ENCODE measurements at places on chromosomes 4 and X.

GRCh38 chrX:152926923-152927322 is 29.1 kb downstream of the ZNF185 start:
- DNase-seq = no peak

DNA sequence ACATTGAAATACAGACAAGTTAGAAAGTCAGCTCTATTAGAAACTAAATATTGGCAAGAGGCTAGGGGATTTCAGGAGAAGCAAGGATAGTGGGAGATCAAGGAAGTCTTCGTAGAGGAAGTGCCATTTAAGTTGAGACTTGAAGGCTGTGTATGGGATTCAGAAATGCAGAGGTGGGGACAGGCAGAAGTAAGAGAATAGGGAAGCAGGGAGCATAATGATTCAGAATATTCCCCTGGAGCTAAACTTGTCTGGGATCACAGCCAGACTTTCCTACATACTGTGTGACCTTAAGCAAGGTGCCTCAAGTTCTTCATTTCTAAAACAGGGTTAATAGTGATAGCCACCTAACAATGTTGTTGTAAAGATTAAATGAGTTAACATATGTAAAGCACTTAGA is 108.8 kb downstream of the DDIT4L start:
- no peak for DNase-seq

DNA sequence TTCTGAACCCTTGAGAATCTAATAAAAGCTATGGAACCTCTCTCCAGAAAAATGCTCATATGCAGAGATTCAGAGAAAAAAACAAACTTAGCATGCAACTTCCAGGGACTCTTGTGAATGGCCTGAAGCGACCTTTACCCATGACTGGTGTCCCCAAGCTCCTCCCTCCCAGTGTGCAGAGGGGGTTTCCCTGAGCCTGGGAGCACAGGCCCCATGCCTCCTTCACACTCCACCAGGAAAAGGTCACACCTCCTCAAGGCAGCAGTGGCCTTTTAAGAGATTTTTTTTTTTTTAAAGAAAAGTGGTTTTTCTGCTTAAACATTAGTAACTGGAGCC is 13.3 kb upstream of the UBA6 start:
- DNase-seq = no peak

- no peak for DNase-seq
Observed at GRCh38 chr4:113109106-113109718, 59.8 kb downstream of the ANK2 start.

DNA sequence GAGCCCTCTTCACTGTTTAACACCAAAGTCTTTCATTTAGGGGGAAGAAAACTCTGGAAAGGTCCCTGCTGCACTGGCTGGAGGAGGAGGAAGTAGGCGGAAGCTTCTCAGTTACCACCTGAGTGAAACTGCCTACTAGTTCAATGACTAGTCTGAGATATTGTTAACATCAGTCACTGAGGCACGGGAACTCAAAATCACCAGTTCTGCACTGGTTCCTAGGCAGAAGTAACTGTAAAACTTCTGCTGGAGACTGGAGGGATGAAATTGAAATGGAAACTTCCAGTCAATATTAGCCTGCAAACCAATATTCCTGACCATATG is 178.3 kb downstream of the SNCA start:
- DNase-seq = no peak

GRCh38 chr4:90183254-90183653 is 56.1 kb downstream of the CCSER1 start:
- no peak for DNase-seq

GRCh38 chr4:174012886-174013259 is 270.6 kb downstream of the FBXO8 start:
- no peak for DNase-seq

DNA sequence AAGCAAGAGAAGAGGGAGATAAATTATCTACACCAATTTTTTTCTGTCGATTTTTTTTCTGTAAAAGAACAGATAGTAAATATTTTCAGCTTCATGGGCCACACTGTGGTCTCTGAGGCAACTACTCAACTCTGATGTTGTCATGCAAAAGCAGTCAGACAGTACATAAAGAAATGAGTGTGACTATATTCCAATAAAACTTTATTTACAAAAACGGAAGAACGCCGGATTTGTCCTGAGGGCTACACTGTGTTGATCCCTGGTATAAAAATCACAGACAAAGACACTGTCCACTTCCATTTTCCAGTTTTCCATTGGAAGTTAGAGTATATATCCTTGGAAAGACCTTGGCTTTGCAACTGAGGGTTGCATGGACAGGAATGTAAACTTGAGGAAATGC is 18.0 kb downstream of the GPR143 start:
- DNase-seq = no peak

DNA sequence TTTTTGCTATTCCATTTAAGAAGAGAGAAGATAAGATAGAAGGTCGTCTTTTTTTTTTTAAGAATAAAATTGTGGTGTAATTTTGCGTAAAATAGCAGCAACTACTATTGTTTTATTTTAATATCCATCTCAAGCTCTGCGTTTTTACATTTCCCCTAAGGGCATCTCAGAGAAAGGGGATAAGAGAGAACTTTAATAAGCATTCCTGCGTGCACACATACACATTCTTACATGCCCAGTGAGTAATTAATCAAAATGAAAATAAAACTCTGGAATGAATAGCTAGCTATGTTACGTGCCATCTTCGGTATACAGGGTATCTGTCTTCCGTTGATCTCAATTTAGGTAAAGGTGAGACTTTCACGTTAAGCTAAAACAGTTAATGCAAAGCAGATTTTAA is 200.3 kb upstream of the TENM3 start:
- no peak for DNase-seq

DNA sequence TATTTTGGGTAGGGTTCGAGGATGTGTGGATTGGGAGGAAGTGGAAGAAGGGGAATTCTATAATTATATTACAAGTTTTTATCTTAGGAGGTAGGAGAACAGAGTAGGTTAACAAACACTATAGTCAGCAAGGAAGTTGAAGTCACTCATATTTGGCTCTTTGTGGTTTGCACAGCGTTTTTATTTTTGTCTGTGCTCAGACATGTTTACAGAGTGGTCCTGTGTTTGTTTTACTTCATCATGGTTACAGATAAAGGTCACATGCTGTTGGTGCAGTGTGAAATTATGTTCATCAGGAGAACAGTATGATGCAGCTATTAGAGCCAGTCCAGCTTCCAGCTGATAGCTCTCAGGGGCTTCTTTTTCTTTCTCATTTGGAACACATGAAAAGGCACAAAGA is 299.9 kb upstream of the SFRP2 start:
- no peak for DNase-seq

DNA sequence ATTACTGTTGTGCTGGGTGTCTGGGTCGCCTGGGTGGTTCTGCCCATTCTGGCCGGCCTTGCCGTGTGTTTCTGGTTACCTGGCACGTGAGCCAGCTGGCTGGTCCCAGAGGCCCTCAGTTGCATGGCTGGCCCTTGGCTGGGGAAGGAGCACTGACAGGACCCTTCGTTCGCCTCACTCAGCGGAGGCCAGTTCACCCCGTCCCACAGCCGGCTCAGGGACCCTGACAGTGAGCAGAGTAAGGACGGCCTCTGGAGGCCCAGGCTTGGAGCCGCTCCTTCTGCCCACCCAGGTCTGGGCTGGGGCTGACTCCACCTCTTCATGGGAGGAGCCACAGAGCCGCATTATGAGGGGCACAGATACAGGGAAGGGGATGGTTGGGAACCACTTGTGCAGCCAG is 20.3 kb upstream of the HGFAC start:
- DNase-seq = no peak

DNA sequence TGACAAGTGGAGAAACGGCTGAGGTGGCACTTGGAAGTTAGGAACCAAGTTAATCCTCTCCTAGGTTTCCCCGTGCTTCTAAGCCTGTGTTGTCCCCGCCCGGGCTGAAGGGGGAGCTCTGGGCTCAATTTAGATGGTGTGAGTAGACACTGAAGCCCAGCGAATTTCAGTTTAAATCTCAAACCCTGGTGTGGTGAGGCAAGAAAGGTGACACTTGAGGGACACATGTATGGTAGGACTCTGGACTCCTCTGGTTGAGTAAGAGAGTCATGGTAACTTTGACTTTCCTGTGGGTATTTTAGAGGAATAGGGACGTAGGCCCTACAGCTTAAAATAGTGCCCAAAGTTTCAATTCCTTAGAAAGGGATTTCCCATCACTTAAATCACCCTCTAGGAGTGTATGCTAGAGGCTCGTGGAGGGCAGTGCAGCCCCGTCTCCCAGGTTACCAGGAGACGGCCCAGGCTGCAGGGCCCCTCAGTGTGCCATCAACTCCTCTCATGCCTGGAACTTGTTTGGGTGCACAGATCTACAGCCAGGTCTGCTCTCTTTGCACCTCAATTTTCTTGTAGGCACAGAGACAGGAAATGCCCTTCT is 24.0 kb downstream of the HAND2 start:
- peak; percentile 30 for DNase-seq

GRCh38 chrX:101057093-101057714 is 5.3 kb upstream of the TRMT2B start:
- no peak for DNase-seq

DNA sequence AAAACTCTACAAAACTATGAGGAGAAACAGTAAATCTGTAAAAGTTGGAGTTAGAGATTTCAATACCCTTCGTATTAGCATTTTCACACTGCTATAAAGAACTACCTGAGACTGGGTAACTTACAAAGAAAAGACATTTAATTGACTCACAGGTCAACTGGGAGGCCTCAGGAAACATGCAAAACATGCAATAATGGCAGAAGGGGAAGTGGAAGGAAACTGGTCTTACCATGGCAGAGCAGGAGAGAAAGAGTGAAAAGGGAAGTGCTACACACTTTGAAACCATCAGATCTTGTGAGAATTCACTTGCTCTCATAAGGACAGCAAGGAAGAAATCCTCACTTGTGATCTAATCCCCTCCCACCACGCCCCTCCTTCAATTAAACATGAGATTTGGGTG is 949.9 kb downstream of the TECRL start:
- DNase-seq = no peak

DNA sequence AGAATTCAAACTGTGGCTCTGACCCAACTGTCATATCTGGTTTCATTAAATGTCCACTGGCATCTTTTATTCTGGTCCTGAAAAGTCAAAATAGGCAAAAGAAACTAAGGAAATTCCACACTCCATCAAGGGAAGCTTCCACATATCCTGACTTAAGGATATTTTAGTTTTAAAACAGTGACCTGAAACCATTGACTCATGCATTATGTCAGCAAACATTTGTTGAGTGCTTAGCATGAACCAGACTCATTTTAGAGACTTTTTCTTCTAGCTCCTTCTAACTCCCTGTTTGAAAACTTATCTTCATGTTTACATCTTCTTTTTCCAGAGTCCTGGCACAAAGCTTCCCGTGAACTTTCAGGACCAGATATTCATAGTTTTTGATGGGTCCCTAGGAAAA is 6.9 kb upstream of the CXCL1 start:
- DNase-seq = no peak

- peak; percentile 26 for DNase-seq
Observed at GRCh38 chrX:124358800-124359383, 12.5 kb downstream of the SH2D1A start.

GRCh38 chr4:141329174-141329569 is 108.5 kb downstream of the ZNF330 start:
- DNase-seq = no peak

DNA sequence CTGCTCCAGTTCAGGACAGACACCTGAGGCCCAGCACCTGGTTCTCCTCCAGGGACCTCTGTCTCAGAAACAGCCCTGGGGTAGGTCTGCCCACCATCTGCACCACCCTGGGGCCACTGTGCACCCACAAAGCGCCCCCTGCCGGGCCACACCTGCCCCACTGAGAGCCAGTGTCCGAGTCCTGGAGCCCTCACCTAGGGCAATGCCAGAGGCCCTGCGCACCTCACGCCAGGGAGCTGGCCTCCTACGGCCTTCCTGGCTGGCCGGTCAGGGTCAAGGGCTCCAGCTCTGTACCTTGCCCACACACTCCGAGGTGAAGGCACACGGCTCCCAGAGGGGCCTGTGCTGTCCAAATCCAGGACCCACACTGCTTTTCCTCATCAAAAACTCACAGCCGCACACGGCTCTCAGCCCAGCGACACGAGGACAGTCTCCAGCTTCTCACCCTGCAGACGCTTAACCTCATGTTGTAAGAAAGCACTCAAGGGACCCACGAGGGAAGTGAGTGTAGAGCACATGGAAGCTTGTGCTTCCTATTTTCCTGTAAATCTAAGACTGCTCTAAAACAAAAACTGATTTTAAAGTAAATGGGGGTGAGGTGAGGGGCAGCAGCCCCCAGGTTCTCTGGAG is 5.4 kb downstream of the CTBP1 start:
- DNase-seq = no peak

- DNase-seq = no peak
Observed at GRCh38 chrX:108312957-108313356, 125.3 kb downstream of the COL4A6 start.

DNA sequence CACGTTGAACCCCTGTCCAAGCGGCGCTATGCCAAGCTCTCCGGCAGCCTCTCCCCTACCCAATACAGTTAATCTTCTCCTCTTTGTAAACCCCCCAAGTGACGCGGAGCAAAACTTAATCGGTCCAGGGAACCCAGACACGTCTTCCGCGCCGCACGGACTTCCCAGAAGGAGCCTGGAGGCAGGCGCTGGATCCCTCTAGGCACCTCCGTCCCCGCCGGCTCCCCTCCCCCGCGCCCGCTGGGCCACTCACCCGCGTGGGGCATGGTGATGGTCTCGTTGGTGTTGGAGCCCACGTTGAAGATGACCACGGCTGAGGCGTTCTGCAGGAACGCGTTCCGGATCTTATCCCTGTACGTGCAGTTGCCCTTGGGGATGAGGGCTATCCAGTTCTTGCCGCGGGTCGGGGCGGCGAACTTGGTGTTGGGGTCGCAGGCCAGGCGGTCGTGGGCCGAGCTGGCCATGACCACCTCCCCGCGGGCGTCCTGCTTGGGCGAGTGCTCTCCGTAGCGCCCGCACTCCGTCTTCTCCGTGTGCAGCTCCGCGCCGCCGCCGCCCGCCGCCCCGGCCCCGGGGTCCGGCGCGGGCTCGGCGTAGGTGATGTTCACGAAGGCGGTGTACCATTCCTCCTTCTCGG is 1.1 kb downstream of the RNF150 start:
- DNase-seq = no peak

DNA sequence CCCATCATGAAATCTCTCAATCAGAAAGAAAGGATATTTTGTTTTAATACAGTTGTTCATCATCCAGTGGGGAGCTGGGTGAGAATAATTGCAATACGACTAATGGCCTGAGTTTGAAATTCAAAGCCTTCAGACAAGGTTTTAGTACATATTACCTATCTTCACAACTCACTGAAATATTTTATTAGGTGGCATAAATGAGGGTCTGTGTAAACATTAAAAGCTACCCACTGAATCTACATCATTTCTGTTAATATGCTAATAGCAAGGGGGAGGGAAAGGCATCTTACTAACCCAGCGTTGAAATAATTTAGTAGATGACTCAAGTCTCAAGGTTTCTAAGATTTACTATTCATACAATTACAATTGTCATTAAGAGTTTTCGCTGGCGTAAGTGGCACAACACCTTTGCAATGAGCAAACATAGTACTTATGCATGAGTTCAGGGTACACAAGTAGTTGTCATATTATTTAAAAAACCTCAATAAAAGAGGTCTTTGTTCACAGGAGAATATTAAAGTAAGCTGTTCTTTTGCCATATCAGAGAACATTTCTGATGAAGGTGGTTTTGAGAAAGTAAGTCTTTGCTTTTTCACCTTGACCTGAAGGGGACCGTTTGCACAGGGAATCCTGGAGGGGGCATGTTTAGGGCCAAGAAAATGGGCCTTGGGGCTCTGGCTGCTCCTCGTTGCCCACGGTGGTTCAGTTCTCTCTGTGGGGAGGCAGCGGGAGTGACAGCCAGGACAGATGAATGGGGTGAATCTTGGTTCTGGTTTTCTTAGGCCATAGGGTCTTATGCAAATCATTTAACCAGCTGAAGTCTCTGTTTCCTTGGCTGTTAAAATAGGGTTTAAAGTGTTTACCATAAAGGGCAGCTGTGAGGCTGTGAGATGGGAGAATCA is 4.5 kb upstream of the RHOH start:
- no peak for DNase-seq

- no peak for DNase-seq
Observed at GRCh38 chrX:81229229-81229628, 27.3 kb downstream of the SH3BGRL start.
